Esophagus squamous epithelium (tissue), 5 donors: ENCODE measurements at places on chromosomes 12 and 14.

DNA sequence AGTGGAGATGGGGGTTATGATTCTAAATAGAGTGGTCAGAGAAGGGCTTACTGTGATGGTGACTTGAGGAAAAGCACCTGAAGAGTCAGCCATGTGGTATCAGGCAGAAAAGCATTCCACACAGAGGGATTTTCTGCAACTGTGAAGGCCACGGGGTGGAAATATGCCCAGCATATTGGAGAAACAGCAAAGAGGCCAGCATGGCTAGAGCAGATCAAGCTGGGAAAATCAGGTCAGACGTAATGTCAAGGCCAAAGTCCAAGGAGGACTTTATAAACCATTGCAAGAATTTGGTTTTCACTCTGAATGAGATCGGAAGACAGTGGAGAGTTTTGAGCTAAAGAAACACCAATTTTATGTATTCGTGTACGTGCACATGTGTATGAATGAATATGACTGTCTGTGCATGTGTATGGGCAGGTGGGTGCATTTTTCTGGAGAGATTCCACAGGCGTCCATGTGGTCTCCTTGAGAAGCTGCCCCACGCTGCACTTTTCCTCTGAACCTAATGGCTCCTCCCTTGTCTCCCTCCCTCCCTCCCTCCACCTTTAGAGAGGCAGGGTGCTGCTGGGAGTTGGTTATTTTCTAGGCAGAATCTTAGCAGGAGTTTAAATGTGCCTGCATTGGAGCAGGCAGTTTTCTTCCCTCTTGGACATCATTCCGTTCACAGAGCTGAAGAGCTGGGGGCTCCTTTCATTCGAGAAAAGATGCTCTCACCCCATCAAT is 97.4 kb upstream of the PPP4R3A start:
- DNase-seq, result no peak

GRCh38 chr14:75578786-75579337 is 442 bp downstream of the FLVCR2 start:
- DNase-seq, result no peak

DNA sequence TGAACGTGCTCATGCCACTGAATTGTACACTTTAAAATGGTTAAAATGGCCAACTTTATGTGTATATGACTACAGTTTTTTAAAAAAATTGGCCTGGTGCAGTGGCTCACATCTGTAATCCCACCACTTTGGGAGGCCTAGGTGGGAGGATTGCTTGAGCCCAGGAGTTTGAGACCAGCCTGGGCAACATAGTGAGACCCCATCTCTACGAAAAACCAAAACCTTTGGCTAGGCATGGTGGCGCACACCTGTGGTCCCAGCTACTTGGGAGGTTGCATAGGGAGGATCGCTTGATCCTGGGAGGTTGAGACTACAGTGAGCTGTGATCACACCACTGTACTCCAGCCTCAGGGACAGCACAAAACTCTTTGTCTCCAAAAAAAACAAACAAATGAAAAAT is 5.3 kb downstream of the BRI3BP start:
- DNase-seq, result no peak

- DNase-seq, result no peak
These were observed 1.4 kb downstream of the SNRPF start for GRCh38 chr12:95859947-95860850.

DNA sequence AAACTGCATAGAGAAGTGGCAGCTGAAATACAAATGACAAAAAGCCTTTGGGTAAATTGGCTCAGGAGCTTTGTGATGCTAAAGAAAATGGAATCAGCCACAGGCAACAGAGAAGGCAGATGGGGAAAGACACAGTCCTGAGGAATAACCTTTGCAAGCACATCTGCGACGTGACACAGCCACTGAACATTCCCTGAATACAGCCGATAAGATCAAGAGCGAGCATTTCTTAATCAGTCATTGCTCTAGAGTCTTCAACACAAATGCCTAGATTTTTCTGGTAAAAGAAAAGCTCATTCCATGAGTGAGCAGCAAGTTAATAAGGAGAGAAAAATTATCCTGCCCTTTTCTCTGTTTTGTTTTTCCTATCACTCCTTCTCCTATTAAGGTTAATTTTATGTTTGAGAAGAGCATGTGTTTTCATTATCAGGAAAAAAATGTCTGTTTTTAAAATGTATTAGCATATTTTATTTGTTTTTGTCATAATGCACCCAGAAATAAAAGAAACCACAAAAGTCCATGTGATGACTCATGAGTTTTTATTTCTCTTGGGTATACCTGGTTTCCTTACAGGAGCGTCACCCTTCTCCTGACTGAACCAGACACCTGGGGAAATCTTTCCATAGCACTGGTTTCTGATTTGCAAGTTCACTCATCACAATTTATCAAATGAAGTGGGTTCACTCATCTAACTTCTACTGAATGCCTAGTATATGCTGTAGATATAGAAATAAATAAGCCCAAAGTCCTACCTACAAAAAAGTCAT is 45.4 kb upstream of the PCED1B start:
- DNase-seq, result no peak

DNA sequence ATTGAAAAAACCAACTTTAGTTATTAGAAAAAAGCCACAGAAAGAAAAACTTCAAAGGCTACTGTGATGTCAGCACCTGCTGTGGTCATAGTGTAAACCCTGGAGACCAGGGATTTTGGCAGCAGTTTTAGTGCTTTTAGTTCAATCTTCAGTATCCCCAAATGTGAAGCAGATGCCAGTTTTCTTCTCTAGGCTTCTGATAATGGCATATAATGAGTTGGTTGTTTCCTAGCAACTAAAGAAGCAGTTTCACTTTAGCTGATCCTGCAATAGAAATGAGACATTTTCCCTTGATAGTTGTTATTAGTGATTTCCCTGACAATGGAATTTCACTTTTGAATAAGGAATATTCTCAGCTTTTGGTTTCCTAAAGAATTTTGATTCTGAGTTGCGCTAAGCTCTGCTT is 131.2 kb downstream of the NUBPL start:
- DNase-seq, result no peak

- no peak for DNase-seq
These were observed 83.4 kb downstream of the GTF2A1 start for GRCh38 chr14:81137316-81137715.

DNA sequence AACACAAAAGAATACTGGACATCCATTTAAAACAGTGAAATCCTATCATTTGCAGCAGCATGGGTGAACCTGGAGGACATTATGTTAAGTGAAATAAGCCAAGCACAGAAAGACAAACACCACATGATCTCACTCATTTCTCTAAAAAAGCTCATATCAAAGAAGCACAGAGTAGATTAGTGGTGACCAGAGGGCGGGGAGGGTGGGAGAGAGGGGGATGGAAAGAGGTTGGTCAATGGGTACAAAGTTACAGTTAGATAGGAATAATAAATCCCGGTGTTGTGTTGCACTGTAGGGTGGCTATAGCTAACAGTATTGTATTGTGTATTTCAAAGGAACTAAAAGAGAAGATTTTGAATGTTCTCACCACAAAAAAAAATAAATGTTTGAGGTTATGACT is 52.4 kb downstream of the DUSP6 start:
- DNase-seq, result no peak

GRCh38 chr14:81682701-81683100 is 149.0 kb upstream of the SEL1L start:
- no peak for DNase-seq

DNA sequence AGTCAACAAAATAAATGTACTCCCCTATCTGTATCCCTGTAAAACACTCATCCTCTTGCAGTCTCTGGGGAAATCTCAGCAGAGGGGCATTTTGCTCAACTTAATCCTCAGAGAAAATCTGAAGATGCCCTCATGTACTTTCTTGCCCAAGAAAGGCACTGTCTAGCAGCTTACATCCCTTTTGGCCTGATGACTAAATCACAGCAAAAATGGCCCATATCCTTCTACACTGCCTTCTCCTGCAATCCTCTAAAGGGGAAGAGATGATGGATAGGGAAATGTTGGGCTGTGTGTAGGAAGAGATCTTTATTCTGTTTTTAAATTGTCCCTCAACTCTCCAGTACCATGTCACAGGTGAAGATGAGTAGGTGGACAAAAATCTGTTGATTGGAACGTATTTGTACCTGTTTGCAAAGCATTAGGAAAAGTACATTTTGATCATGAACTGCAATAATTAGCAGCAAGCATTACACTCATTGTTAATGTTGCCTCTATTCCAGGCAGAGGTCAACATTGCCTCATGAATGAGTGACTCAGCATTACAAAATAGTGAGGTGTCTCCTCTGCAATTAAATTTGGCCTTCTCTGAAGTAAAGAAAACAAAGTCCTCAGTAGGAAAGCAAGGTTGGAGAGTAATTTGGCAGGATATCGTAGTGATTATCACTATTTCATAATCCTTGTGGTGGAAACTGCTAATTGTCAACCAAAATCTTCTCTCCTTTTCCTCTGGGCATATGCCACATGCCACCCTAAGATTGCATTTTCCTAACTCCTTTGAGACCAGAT is 172.4 kb upstream of the CAND1 start:
- no peak for DNase-seq

DNA sequence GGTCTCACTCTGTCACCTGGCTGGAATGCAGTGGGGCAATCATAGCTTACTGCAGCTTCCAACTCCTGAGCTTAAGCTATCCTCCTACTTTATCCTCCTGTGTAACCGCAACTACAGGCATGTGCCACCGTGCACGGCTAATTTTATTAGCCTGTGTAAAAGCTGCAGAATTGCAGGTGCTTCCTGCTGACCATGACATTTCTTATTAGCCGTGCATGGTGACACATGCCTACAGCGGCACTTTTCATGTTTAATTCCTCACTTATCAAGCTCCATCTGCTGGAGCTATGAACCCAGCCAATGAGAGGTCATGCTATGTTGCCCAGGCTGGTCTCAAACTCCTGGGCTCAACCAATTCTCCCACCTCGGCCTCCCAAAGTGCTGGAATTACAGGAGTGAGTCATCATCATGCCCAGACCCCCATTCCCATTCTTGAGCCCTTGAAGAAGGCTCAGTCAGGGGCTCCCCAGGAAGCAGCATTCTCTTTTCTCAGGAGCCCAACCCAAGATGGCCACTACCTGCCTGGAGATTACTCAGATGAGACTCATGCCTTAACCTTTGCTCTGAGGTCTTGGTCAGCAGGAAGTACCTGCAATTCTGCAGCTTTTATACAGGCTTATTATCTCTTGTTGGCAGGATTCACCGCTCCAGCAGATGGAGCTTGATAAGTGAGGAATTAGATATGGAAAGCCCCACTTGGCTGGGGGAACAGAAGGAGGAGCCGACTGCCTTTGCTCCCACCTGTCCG is 503.2 kb downstream of the MED13L start:
- no peak for DNase-seq

DNA sequence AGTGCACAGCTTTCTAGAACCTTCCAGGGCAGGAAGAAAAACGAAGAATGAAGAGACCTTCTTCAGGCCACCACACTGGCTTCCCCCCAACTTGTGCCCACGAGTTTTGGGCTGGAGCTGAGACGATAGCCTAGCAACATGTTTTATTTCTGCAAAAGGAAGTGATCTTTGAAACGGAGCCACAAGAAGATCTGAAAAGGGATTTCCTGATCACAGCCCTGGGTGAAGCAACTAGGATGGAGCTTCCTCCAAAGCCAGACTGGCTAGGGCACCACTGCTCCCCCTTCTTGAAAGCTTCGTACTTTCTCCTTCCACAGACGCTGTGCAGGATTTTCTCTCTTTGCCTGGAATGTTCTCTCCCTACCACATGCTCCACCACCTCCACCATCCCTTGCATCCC is 418.3 kb downstream of the MED13L start:
- no peak for DNase-seq

GRCh38 chr12:111586986-111587385 is 12.1 kb downstream of the ATXN2 start:
- no peak for DNase-seq

- no peak for DNase-seq
These were observed 540.2 kb upstream of the TMEM132C start for GRCh38 chr12:127726671-127727315.

GRCh38 chr12:108090107-108090899 is 38.8 kb upstream of the WSCD2 start:
- no peak for DNase-seq

- no peak for DNase-seq
These were observed 27.1 kb downstream of the FAM222A start for GRCh38 chr12:109740694-109741245.

GRCh38 chr14:65002586-65003210 is 16.0 kb downstream of the FNTB start:
- no peak for DNase-seq

- DNase-seq, result no peak
These were observed 553.7 kb downstream of the FOXG1 start for GRCh38 chr14:29320286-29320685.

- no peak for DNase-seq
These were observed 32.3 kb downstream of the RPS29 start for GRCh38 chr14:49553892-49554291.

DNA sequence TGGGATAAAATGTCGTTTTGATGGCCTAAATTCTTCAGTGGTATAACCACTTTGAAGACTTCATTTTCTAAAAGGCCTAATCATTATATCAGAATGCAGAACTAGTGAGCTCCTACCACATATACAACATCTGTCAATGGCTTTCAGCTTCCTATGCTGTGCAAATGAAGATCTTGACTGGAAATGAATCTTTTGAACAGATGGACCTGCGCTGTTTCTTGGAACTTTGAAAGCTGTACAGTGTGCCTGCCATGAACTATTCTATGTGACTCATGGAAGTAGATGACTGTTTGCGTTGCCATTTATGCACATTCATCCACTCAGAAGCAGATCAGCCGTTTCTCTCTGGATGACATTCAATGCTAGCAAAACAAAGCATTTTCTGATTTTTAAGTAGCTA is 542.2 kb upstream of the USP15 start:
- no peak for DNase-seq

DNA sequence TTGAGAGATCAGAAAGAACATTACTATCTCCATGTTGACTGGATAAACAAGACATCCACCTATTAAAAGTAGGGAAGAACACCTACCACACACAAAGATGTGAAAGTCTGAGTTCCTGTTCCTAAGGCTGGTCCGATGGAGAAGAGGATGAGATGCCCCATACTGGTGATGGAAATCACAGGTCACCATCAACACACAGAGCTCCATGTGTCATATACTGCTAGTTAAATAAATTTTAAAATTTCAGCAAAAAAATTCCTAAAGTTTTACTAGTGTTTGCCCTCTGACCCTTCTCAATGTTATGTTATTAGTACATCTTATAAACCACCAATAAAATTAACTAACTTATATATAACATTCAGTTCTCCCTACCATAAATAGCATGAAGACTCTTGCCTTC is 59.1 kb downstream of the KCNA5 start:
- DNase-seq, result no peak

- DNase-seq, result no peak
These were observed 10.7 kb downstream of the ERP29 start for GRCh38 chr12:112023759-112024396.

GRCh38 chr12:52222692-52223091 is 10.4 kb upstream of the KRT7 start:
- DNase-seq, result no peak
